ENCODE measurements at places on chromosomes 5 and 9.
A peak's percentile ranks its signal among the peaks of the same experiment; 100 is the strongest.

GRCh38 chr5:143302341-143303045 is 101.0 kb downstream of the NR3C1 start:
- no peak for DNase-seq

DNA sequence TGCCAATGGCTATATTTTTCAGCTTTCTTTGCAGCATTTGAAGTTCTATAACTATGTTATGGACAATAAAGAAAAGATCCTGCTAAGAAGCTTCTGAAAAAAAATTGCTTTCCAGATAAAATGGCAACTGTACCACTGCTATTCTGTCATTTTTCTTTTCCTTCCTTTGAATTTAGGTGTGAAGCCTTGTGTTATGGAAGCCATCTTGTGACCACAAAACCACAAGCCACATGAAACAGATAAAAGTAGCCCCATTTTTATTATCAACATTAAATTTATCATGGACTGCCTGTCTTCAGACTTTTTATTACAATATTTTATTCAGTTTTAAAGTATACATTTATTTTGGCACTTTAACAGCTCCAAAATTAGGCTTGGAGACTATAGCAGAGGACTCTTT is 289.9 kb upstream of the ACTBL2 start:
- DNase-seq, result no peak

DNA sequence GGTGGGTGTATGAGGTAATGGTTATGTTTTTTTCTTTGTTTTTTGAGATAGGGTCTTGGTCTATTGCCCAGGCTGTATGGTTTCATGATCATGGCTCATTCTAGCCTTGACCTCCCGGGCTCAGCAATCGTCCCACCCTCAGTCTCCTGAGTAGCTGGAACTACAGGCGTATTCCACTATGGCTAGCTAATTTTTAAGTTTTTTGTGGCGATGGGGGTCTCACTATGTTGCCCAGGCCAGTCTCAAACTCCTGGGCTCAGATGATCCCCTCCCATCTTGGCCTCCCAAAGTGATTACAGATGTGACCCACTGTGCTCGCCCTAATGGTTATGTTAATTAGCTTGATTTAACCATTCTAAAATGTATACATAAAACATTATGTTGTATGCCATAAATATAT is 5.6 kb downstream of the CNTLN start:
- DNase-seq, result no peak

- DNase-seq, result no peak
These were observed 2.3 kb downstream of the SLC44A1 start for GRCh38 chr9:105246656-105247173.

DNA sequence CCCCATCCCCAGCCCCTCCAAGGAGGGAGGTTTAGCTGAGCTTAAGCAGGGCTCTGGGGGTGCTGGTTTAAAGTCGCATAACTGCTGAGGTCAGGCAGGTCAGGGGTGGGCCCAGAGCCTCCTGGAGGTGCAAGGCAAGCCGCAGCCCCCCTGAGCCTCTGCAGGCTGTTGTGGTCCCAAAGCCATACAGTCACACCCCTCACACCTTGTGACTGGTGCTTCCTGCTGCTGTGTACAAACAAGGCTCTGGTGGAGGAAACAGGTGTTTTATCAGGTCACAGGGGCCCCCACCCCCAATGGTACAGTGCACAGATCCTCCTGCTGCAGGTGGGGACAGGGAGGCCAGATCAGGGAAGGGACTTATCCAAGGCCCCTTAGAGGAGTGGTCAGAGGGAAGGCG is 8.0 kb downstream of the TCF7 start:
- DNase-seq, result peak; percentile 74

GRCh38 chr5:35063414-35063813 is 15.7 kb upstream of the AGXT2 start:
- DNase-seq, result no peak

DNA sequence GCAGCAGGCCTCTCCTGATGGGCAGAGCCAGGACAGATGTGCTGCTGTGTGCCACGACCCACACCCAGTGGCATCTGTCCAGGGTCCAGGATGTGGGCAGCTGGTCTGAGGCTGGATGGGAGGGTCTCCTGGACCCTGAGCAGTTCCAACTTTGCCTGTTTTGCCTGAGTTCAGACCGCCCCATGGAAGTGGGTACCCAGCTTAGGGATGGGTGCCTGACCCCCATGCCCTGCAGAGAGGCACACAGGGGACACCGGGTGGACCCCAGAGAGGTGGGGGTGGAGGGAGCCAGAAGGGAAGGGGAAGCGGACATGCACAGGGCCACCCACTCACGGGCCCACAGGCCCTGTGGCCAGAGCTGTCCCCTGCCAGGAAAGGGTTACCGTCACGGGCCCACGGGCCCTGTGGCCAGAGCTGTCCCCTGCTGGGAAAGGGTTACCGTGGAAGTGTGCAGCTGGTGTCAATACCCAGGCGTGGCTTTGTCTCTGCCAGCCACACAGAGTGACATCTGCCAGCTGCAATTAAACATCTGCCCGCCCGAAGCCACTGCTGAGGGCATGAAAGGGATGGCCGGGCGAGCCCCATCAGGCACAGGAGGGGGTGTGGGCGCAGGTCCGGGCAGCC is 50.0 kb downstream of the NACC2 start:
- DNase-seq, result no peak

DNA sequence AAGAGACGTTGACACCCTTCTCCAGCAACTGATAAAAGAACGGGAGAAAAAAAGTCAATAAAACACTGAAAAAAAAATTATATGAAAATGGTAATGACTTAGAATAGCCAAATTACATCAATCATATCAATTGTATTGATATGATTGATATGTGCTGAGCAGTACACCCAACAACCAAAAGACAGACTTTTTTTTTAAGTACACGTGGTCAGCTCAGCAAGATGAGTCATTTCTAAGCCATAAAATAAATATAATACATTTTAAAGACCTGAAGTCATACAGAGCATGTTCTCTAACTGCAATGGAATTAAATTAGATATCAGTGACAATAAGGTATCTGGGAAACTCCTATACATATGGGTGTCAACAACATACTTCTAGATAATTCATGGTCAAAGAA is 30.9 kb upstream of the OLFM1 start:
- DNase-seq, result no peak

GRCh38 chr9:6921315-6921714 is 163.5 kb downstream of the KDM4C start:
- DNase-seq, result no peak

GRCh38 chr5:10448754-10449360 is 7.2 kb downstream of the ROPN1L start:
- DNase-seq, result no peak

GRCh38 chr5:36657563-36657995 is 51.2 kb downstream of the SLC1A3 start:
- DNase-seq, result peak; percentile 7

GRCh38 chr9:87537625-87538024 is 40.0 kb downstream of the DAPK1 start:
- no peak for DNase-seq

DNA sequence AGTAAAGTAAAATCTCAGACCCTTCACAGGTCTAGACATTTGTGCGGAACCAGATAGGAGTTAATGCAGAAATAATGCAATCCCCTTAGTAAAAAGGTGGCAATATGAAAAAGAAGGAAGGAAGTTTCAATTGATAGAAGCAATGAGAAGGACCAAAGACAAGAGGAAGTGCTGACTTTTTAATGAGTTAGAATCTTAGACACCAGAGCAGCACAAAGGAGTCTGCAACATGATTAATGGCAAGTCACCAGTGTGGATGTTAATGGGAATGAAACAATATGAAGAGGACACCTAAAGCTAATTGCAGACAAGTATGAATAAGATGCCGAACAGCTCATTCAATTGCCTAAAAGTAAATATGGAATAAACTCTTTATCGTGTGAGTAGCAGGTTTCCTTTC is 50.9 kb downstream of the MEGF9 start:
- DNase-seq, result no peak

- no peak for DNase-seq
These were observed 488.6 kb upstream of the SGCD start for GRCh38 chr5:155838394-155838793.

DNA sequence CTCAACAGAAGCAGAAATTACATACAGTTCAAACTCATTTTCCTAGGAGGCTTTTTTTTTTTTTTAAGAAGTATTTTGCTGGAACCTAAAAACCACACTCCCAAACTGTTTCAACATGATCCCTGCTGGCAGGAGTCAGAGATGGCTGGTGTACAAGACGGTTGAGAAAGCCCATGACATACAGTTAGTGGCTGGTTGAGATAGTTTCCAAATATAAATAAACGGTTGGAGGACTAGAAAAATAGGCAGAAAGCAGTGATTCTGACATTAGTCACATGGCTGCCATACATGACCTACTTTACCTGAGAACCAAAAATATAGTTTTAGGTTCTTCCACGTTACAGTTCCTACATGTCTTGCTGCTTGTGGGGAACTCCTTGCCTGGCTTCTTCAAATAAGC is 31.7 kb upstream of the BASP1 start:
- DNase-seq, result no peak

- peak; percentile 5 for DNase-seq
These were observed 320.4 kb upstream of the EFNA5 start for GRCh38 chr5:107990881-107991810.

DNA sequence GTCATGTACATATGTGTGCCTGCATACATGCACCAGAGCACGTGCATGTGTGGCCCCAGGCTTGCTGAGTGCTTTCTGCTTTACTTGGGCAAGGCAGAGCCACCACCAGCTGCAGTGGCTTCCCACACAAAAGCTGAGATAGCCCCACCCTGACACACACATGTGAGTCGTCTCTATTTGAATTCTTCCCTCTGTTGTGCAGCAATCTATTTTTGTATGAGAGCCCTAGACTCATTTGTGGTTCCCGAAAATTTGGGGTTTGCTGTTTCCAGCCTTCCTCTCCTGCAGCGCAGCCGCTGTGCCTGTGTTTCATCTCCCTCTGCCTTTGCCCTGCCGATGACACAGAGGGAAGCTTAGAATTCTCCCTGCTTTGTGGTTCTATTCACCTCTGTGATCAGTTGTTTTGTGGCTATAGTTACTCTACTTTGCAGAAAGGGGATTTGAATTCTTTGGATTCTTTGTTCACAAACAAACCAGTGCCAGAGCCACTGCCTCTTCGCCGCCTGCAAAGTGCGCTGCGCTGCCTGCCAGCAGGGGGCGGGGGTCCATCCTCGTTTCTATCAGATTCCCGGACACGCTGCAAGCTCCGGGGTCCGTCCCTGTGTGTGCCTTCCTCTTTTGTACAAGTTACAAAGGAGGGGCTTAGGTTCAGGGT is 95.8 kb upstream of the DAP start:
- no peak for DNase-seq
